H9 (cell line): ENCODE measurements at places on chromosomes 7 and 10.

GRCh38 chr7:80207501-80207900, 72.9 kb downstream of the GNAI1 start:
- no peaks in the 10 kb centered on the region; the same call in 2 of the 3 replicates for H3K36me3 ChIP-seq
- H3K27me3 ChIP-seq, result no peaks in the 10 kb centered on the region
- no peak for DNase-seq
- no peak overlapping the region for H3K27ac ChIP-seq

GRCh38 chr10:86960003-86960862, 1.8 kb downstream of the SNCG start:
- peak; percentile 79 for DNase-seq
- H3K4me3 ChIP-seq, result no peak overlapping the region
- peaks cover 3% of the 10 kb centered on the region; the same call in 1 of the 2 replicates for H3K4me1 ChIP-seq
- H3K36me3 ChIP-seq, result no peaks in the 10 kb centered on the region
- no peak overlapping the region for H3K27ac ChIP-seq
- H3K27me3 ChIP-seq, result no peaks in the 10 kb centered on the region

DNA sequence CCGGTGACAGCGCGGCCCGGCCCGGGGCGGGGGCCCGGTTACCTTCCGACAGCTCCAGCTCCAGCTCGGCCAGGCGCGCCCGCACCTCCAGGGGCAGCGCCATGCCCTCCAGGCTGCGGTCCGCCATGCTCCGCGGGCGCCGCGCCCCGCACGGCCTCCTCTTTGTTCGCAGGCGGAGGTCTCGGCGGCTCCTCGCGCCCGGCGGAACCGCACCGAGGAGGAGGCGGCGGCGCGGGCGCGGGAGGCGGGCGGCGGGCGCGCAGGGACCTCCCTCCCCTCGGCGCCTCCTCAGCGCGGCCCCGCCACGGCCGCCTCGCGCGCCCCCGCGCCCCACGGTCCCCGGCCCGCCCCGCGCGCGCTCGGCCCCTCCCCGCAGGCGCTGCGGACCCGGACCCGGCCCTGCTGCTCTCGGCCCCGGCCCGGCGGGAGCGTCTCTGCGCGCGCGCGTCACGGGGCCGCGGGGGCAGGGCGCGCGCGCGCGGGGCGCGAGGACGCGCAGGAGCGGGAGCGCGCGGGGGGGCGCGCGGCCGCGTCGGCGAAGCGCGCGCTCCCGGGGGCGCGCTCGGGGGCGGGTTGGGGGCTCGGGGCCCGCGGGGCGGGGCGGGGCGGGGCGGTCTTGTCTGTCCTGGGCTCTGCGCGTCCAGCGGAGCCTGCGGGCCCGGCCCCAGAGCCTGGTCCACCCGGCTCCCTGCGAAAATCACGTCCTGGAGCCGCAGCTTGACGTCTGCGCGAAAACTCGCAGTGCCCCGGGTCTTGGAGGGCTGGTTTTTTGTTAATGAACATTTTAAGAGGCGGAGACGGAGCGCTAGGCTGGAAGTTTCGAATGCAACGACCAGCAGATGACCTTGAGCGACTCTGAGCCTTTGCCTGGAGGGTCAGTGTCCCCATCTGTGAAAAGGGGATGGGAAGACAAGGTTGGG, at the start of gene DIP2C:
Gene DIP2C (minus strand): TSS at position 217 of the 920 bp plus-strand sequence. CDS start 90 bp downstream, at position 127.
- no peaks in the 10 kb centered on the region for H3K4me1 ChIP-seq
- peak within 1 kb of the TSS; percentile 85 for H3K4me3 ChIP-seq
- H3K36me3 ChIP-seq, result no peaks in the 10 kb centered on the region

DNA sequence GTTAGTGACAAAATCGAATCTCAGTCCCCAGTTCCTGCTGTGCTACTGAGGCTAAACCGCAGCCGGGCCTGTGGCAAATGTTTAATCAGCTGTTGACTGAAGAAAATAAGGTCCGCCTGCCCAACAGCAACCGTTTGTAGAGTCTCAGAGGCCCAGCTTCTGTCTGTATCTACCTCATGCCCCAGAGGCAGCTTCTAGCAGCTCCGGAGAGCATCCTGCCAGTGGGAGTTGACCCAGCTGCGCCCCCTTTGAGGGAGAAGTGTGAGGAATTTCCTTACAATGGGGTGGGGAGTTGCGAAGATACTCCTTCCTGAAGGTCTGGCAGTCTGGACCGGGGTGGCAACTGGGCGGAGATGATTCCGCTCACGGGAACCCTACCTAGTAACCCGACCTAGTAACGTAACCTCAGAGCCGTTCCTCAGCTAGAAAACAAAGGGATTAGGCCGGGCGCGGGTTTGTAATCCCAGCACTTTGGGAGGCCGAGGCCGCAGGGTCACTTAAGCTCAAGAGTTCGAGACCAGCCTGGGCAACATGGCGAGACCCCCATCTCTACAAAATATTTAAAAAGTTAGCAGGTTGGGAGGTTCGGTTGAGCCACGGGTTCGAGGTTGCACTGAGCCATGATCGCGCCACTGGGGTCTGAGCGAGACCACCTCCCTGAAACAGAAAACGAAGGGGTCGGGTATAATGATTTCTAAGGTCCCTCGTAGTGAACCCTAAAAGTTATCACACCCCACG, 846 bp upstream of the ZNF775 start:
- H3K4me3 ChIP-seq, result peak overlapping the region; percentile 78
- peaks cover 22% of the 10 kb centered on the region for H3K36me3 ChIP-seq
- H3K27ac ChIP-seq, result no peak overlapping the region
- H3K27me3 ChIP-seq, result no peaks in the 10 kb centered on the region
- peaks cover 18% of the 10 kb centered on the region for H3K4me1 ChIP-seq

- H3K4me1 ChIP-seq, result peaks cover 15% of the 10 kb centered on the region
- H3K4me3 ChIP-seq, result no peak overlapping the region
- DNase-seq, result no peak
- no peaks in the 10 kb centered on the region for H3K27me3 ChIP-seq
- H3K27ac ChIP-seq, result no peak overlapping the region
Observed at GRCh38 chr10:29689001-29689400, 54.2 kb upstream of the SVIL start.

- H3K27me3 ChIP-seq, result no peaks in the 10 kb centered on the region; the same call in 1 of the 2 replicates
- no peaks in the 10 kb centered on the region for H3K4me1 ChIP-seq
- H3K36me3 ChIP-seq, result peaks cover 16% of the 10 kb centered on the region; the same call in 1 of the 2 replicates
Observed at GRCh38 chr10:61356354-61356753, 96.8 kb downstream of the TMEM26 start.

GRCh38 chr7:17297243-17297642, 1.2 kb upstream of the AHR start:
- no peaks in the 10 kb centered on the region for H3K4me1 ChIP-seq
- no peak for DNase-seq
- no peak overlapping the region for H3K4me3 ChIP-seq
- no peak overlapping the region for H3K27ac ChIP-seq
- no peaks in the 10 kb centered on the region; the same call in 1 of the 2 replicates for H3K27me3 ChIP-seq
- H3K36me3 ChIP-seq, result peaks cover 7% of the 10 kb centered on the region

DNA sequence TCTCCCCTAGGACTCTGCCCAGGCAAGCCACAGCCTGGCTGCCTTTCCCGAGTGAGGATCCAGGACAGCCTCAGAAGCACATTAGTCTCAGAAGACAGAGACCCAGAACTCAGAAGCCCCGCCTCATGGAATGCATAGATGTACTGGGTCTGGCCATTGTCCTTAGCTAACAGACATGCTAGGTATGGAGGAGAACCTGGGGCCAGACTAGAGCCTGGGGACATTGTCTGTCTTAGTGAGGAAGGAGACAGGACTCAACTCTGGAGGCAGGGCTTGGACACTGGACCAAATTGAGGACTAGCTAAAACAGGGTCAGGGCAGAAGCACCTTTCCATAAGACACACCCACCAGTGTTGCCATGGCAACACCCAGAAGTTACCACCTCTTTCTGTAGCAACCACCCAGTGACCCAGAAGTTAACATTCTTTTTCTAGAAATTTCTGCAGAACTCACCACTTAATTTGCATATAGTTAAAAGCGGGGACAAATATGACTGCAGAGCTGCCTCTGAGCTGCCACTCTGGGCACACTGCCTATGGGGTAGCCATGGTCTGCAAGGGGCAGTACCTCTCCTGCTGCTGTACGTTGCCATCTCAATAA, 27.5 kb downstream of the TLX1 start:
- DNase-seq, result no peak
- no peak overlapping the region for H3K4me3 ChIP-seq
- no peaks in the 10 kb centered on the region for H3K36me3 ChIP-seq
- no peak overlapping the region for H3K27ac ChIP-seq
- no peaks in the 10 kb centered on the region for H3K4me1 ChIP-seq

DNA sequence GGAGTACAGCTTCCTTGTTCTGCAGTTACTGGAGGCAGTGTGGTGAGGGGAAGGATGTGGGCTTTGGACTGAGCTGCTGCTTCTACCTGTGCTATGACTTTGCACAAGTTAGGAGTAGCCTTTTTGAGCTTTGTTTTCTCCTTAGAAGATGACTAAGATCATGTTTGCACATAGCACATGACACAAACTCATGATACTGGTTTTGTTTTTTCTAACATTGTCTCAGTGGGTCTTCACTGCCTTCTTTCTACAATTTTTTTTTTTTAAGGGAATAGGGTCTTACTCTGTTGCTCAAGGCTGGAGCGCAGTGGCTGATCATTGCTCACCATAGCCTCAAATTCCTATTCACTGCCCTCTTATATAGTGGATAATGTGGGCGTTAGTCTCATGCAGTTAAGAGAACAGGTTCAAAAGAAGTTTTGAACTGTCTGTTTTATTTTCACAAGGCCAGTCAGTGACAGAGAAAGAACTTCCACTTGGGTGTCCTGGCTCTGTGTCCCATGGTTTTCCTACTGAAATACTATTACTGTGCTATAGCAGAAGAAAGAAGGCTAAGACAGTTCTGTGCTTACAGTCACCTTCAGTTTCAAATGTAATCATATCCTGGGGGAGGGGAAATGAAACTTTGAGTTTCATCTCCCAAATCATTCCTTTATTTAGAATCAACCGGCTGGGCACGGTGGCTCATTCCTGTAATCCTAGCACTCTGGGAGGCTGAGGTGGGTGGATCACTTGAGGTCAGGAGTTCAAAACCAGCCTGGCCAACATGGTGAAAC, 72.0 kb downstream of the KAT6B start:
- H3K27ac ChIP-seq, result no peak overlapping the region
- DNase-seq, result no peak
- H3K4me3 ChIP-seq, result no peak overlapping the region
- no peaks in the 10 kb centered on the region for H3K4me1 ChIP-seq
- H3K27me3 ChIP-seq, result no peaks in the 10 kb centered on the region
- no peaks in the 10 kb centered on the region for H3K36me3 ChIP-seq
